ENCODE measurements at places on chromosomes 1 and 21.
A peak's percentile ranks its signal among the peaks of the same experiment; 100 is the strongest.

- DNase-seq: peak; percentile 63
These were observed 1.1 kb upstream of the SMG7 start for GRCh38 chr1:183470961-183471742.

- DNase-seq: no peak
These were observed 133.8 kb downstream of the LRRC40 start for GRCh38 chr1:70071601-70072000.

GRCh38 chr1:96840396-96840795 is 118.8 kb downstream of the PTBP2 start:
- DNase-seq: no peak

GRCh38 chr1:212487774-212488435 is 55.2 kb downstream of the NENF start:
- DNase-seq: no peak

DNA sequence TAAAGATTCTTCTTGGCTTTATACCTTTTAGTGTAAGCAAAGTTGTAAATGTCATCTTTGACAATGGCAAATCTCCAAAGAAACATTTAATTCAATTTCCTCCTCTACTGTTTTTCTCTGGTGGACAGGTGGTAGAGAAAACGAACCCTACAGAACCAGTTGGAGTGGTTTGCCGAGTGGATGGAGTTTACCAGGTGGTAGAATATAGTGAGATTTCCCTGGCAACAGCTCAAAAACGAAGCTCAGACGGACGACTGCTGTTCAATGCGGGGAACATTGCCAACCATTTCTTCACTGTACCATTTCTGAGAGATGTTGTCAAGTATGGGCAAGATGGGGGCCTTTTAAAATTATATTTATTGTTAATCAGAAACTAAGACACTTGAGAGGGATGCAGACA is 25.8 kb downstream of the UAP1 start:
- DNase-seq: no peak

All from effector CD8-positive, alpha-beta T cell (primary cell).